ENCODE measurements at places on chromosomes 3 and 15.

DNA sequence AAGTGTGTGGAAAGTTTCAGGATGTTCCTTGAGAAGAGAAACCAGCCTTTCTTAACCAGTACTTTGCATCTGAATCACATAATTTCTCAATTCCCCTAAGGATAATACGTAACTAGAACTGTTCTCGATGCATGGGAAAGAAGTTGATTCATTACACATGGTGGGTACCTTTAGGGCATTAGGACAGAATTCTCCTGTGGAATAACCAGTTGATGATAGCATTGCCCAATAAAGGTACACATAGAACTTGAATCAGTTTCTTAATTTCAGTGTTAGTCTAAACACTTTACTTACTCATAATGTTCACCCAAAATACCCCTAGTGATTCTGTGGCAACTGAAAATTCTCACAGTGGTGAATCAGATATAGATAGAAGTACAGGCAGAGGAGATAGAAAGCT, 1030.9 kb downstream of the ROBO1 start:
- DNase-seq = no peak

DNA sequence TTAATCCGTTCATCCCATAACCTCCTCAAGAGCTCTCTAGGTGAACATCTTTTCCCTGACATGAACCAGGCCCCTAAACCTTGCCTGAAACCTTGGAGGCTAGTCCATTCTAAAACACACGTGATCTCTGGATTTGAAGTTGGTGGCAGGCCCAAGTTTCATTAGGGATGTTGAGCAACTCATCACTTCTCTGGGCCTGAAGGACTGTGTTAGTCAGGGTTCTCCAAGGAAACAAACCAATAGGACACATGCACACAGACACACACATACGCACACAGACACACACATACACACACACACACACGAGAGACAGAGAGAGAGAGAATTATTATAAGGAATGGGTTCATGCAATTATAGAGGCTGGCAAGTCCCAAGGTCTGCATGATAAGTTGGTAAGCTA, 31.9 kb downstream of the ACAN start:
- DNase-seq = no peak

DNA sequence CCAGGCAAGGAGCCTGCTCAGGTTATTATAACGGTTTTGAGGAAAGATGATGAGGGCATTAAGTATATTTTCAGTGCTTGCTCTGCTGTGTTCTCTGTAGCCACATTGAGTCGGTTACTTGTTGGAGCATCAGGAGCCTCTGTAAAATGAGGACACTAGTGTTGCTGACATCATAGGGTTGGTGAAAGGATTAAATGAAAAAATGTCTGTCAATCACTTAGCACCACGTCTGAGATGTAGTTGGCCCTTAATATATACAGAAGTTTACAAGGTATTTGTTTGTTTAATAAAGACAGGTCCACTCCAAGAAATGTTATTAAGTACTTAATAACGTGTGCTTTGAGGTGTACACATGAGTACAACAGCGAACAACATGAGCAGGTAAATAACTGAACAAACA, 735 bp upstream of the SLC25A26 start:
- DNase-seq = no peak

- DNase-seq = no peak
Observed at GRCh38 chr3:48356419-48356818, 15.6 kb upstream of the FBXW12 start.

Data from Panc1 (cell line).